ENCODE measurements at places on chromosomes 6 and 20.

DNA sequence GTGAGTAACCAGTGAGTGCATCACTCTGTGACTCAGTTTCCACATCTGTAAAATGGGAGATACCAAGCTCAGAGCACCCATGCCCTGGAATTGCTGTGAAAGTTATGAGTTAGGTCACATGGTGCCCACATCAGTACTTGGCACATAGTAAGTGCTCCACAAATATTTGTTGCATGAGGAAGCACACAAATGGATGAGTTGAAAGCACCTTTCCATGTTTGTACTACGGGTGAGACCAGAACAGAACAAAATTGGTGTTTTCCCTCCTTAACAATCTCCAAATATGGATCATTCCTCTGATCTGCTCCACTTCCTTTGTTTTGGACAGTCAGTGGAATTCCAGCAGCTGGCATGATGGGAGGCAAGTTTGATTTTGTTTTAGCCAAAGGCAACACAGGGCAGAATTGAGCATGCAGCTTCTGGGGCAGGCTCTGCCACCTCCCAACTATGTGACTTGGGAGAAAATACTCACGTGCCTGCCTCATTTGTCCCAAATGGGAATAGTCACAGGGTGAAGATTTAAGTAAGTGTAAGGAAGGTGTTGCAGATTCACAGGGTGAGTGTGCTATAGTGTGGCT lies 503.7 kb upstream of the SULF2 start:
- DNase-seq = no peak

DNA sequence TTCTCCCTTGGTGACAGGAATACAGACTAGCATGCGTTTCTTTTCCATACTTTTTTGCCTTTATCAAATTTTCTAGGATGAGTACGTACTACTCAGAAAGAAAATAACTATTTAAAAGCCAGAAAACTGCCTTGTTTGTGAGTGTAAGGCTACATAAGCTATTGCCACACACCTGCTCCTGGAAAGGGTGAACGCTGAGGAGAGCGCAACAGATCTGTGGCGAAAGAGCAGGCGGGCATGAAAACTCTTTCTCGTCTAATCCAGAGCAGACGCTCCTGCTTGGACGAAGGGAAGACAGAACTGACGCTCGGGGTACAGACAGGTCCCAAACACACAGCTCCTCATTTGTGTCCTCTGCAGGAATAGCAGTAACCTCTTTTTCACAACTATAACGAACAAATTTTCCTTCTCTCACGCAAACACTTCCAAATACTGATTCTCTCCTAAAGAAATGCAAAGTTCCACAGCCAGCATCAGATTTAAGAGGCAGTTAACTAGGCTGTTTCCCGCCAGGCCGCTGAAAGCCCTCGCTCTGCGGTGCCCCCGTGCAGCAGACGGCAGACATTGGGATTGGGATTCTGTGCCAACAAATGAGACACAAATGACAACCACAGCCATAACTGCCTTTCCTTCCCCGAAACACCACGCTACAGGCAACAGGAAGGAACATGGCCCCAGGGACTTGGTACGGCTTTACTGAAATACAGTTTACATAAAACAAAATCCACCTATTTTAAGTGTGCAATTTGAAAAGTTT lies 20.0 kb downstream of the TAF4 start:
- no peak for DNase-seq

DNA sequence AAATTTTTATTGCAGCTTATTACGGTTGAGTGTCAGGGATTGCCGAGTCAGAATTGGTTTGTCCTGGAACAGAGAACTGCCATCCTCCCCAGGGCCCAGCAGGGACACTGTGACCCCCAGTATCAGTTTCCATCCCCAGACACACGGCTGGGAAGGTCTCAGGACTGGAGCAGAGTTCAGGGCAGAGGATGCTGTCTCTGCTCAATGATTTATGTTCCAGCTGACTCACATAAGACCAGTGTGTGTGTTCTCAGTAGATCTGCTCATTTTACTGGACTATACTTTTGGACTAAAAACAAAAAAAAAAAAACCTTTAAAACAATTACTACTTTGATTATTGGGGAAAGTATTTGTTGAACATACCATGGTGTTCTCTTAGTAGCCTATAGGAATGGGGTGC lies 44.2 kb downstream of the FNDC1 start:
- no peak for DNase-seq

GRCh38 chr6:109474995-109475394 lies 8.0 kb downstream of the ZBTB24 start:
- DNase-seq = no peak

GRCh38 chr20:46708172-46708860 lies 1.1 kb upstream of the SLC2A10 start:
- DNase-seq = no peak

DNA sequence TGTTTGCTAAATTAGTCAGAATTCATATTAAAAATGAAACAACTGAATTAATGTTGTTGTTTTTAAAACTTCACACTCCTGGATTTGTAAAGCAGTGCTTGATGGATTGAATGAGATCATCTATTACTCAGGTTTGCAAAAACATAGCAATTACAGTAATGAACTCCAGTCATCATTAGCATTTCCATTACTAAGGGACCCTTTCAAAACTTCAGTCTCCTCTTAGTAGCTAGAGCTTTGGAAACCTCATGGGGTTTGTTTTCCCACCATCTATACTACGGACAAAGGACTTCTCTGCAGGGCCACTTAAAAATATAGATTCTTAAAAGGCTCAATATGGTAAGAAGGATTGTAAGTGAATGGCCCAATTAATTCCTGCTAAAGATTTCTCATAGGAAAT lies 209.9 kb upstream of the PRND start:
- no peak for DNase-seq

GRCh38 chr6:53230775-53231467 lies 82.3 kb upstream of the GCM1 start:
- DNase-seq = no peak

DNA sequence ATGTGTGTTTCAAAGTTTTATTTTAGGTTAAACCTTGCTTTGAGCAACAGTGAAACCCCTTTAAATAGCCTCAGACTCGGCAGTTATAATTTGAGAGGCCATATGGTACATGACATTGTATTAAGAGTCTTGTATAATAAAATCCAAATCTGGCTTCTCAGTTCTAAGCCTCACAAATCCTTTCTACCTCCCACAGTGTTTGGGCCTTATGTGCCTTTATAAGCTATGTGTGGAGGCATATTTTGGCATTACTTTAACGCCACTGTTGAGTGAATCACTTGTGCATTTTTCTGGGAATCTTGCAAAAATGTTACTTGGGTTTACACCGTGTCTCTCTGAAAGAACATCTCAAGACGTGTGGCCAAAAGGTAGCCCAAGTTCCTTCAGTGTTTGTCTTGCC lies 152.4 kb downstream of the COL9A1 start:
- DNase-seq = no peak

- DNase-seq = no peak
Measured at GRCh38 chr20:31597481-31597855, 7.6 kb upstream of the ID1 start.

GRCh38 chr6:129679275-129679674 lies 30.7 kb downstream of the ARHGAP18 start:
- no peak for DNase-seq

DNA sequence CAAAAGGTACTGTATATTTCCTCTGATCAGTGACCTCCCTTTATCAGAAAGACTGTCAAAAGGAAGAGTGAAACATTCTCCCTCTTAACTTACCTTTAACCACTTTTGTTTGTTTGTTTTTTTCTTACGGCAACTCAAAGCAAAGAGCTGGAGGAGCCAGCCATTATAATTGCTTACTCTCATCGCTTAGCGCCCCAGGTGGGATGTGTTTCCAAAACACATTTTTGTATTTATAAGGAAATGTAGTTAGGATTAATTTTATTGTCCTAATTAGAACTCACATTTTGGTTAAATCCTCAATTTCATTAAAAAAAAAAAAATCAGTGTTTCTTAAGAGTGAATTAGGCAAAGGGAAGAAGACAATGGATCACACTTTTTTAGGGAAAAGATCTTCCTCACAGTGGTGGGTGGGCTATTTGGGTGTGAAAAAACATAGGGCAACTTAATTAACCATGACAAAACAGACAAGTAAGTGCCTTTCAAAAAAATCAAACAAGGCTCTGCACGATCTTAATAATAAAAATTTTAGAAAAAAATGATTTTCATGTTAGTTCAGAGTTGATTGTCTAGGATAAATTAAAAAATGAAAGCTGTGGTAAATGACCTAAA lies 1.2 kb upstream of the PHACTR2 start:
- DNase-seq = no peak

DNA sequence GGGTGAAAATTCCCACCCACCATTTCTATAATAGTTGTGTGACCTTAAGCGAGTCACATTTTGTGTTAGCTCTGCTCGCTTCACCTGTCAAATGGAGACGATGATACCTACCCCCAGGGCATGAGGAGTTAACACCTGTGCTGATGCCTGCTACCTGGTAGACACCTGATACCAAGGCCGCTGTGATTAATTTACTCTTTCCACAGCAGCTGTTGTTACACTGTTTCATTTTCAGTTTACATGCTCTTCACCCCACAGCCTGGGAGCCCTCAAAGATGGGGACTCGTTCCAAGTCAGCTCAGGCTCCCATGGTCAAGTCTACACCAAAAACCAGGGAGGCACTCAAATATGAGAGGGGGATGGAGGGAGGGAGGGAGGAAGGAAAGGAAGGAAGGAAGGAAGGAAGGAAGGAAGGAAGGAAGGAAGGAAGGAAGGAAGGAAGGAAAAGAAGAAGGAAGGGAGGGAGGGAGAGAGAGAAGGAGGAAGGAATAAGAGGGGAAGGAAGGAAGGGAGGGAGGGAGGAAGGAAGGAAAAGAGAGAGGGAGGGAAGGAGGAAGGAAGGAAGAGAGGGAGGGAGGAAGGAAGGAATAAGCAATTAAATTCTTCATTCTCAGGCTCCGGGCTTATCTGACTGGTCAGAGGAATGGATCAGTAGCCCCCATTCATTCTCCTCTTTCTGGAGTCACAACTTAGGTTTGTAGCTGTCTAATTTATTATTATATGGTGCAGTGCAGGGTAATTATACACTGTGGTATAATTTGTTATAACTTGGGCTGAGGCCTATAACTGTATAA lies 40.9 kb downstream of the PDYN start:
- no peak for DNase-seq

DNA sequence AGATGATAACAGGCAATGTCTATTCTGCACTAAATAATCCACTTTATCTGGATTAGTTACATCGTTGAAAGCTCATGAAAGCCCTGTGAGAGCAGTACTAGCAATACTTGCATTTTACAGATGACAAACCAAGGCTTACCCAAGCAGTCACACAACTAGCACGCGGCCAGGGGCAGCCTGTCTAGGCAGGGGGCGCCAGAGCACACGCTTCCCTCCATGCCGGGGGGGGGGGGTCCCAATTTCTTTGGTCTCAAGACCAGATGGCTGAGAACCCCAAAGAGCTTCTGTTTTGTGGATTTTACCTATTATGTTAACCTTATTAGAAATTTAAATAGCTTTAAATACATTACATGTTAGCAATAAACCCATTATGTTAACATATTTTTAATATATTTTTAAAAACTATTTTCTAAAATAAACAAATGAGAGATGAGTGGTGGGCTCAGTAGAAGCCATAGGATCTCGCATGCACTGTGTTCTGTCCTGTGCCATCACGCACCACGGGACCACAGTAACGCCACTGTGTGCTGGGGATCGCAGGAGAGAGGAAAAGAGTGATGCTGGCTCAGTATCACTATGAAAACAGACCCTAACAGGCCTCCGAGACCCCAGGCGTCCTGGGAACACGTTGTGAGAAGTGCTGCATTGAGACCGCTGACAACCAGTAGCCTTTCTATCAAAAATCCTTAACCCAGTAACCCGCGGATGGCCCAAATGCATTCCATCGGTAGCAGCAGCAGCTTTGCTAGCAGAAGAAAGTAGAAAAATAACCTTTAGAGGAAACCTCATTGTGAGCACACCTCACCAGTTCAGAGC lies 5.3 kb upstream of the PRR18 start:
- no peak for DNase-seq

- DNase-seq = no peak
Measured at GRCh38 chr20:20571068-20571780, 141.2 kb downstream of the RALGAPA2 start.

DNA sequence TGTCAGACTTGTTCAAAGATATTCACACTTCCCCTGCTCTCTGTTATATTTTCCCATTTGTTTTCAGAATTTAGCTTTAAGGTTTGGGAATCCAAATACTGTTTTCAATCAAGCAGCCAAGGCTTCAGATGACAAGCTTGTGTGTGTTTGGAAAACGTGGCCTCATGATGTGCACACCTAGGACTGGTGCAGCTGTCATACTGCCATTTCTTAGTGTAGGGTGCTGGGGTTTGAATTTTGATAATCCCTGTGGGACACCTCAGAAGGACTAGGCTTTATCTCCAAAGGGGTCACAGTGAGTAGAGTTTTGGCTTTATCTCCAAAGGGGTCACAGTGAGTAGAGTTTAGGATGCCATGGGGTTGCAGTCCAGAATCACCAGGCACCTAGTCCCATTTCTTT lies 65.3 kb upstream of the JAG1 start:
- DNase-seq = no peak

DNA sequence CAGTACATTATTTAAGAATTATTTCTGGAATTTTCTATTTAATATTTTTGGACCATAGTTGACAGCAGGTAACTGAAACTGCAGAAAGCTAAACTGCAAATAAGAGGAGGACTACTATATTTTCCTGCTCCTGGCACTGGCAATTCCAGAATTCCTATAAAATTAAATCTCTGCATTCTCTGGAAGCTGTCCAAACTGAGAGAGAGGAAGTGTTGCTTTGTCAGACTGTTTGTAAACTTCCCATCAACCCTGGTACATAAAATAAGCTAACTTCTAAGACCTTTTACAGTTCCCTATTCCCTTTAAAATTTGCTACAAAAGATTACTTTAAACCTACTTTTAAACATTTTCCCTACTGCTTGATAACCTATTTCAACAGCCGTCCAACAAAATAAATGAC lies 196.1 kb upstream of the RUNX2 start:
- DNase-seq = peak; percentile 54

- DNase-seq = no peak
Measured at GRCh38 chr6:158377860-158378259, 65.6 kb downstream of the TULP4 start.

DNA sequence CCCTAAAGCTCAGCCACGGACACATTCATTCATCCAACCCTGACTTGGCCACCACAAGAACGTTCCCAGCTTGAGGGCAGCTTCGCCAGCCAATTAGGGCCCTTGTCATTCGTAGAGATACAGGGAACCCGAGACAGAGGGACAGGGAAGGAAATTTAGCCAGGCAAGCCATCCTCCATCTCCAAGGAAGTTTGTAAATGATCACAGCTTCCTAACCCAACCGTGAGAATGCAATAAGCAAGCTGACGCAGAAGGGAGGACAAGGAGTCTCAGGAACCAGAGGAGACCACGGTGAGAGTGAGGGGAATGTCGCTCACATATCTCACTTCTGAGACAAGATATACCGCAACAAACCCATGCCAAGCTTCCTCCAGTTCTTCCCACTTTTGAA lies 1.4 kb downstream of the TRAM2 start:
- DNase-seq = no peak

- no peak for DNase-seq
Measured at GRCh38 chr6:47180633-47181032, 129.1 kb downstream of the TNFRSF21 start.
